ENCODE measurements at places on chromosomes 7 and 10.

DNA sequence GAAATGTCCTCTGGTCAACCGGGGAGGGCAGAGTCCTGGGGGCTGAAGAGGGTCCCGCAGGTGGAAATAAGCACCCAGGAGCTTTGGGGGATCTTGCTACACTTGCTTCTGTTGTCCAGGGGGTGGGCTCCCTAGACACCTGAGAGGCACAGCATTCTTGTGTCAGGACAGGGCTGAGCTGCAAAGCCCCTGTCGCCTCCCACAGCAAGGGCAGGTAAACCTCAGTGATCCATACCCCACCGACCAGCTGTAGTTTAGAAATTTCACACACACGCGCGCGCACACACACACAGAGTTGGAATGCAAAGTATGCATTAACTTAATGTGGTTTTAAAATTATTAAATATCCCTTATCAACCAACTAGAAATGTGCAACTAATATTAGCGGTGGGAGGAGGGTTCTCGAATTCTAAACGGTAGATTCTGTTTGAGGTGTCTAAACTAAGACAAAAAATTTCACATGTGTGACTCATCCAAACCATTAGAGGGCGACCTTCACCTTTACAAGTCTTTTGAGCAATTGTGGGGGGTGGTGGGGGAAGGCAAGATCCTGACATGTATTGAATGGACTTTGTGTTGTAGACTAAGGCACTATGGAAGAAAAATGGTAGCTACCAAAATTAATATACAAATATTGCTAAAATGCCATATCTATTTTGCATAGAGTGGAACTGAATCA lies 34.3 kb upstream of the PTF1A start:
- no peak for DNase-seq

DNA sequence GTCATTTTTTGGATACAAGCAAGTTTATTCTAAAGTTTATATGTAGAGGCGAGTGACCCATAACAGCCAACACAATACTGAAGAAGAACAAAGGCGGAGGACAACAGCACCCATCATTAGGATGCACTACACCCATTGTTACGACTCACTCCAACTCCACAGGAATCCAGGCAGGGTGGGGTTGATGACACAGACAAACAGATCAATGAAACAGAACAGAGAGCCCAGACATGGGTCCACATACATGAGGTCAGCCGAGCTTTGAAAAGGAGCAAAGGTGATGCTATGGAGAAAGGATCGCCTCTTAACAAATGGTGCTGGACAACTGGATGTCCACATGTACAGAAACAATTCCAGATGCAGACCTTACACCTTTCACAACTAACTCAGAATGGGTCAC lies 426.4 kb downstream of the PTPRN2 start:
- DNase-seq = no peak

- no peak for DNase-seq
Measured at GRCh38 chr7:87445897-87446296, 29.6 kb downstream of the ABCB4 start.

- DNase-seq = no peak
Measured at GRCh38 chr10:15775513-15775912, 55.8 kb upstream of the ITGA8 start.

DNA sequence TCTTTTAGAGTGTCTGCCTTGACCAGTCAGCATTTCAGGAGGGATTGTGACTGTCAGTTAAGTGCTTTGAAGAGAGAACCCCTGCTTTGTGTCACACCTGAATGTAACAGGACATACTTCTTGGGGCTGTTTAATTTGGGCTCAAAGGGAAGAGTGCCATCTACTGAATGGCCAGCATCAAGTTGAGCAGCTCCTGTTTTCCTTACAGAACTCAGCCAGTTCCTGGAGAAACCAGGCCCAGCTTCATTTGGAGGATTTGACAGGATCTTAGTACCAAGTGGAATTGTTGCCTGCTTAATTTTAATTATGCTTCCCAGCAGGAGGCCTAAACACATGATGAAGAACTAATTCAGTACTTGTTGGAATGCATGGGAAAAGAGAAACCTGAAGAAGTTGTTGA lies 8.3 kb downstream of the ADD3 start:
- DNase-seq = no peak

GRCh38 chr10:103448746-103449145 lies 3.4 kb downstream of the CALHM2 start:
- no peak for DNase-seq

GRCh38 chr7:69912846-69913245 lies 314.6 kb downstream of the AUTS2 start:
- DNase-seq = no peak

DNA sequence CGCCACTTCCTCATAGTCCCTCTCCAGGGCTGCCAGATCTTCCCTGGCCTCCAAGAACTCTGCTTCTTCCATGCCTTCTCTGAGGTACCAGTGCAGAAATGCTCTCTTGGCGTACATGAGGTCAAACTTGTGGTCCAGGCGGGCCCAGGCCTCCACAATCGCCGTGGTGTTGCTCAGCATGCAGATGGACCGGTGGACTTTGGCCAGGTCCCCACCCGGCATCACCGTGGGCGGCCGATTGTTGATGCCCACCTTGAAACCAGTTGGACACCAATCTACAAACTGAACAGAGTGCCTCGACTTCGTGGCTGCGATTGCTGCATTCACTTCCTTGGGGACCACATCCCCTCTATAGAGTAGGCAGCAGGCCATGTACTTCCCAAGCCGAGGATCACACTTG lies 11.1 kb downstream of the TUBAL3 start:
- no peak for DNase-seq

- DNase-seq = no peak
Measured at GRCh38 chr10:60444494-60445064, 54.9 kb upstream of the ANK3 start.

DNA sequence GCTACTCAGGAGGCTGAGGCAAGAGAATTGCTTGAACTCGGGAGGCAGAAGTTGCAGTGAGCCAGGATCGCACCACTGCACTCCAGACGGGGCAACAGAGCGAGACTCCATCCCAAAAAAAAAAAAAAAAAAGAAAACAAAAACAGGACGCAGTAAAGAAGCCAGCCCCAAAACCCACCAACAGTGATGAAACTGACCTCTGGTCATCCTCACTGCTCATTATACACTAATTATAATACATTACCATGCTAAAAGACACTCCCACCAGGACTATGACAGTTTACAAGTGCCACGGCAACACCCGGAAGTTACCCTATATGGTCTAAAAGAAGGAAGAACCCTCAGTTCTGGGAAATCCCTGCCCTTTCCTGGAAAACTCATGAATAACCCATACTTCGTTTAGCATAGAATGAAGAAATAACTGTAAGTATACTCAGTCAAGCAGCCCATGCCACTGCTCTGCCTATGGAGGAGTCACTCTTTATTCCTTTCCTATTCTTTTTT lies 40.0 kb upstream of the EIF4H start:
- no peak for DNase-seq

DNA sequence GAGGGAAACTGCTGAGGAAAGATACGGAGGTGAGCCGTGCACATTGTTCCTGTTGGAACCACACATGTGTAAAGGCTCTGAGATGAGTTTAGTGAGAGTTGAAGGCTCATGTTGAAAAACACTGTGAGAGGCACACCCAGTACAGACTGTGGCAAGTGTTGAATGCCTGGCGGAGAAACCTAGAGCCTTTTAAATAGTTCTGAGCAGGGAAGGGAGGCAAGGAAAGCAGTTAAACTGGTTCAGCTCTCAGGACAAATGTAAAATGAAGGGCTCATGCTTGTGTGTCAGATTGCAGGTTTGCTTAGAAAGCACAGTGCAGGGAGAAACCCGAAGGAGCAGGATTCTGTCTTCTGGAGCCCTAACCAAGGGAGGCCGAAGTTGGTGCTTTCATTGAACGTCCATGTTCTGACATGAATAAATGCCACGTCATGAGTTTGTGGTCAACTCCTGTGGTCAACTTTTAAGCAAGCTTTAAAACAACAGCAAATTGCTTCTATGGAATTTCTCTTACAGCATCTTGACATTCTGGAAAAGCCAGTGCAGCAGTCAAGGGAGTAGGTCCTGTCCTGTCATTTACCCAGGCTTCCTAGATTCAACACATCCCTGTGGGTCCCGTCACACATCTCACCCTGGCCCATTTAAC lies 650.9 kb upstream of the GALNT17 start:
- no peak for DNase-seq

DNA sequence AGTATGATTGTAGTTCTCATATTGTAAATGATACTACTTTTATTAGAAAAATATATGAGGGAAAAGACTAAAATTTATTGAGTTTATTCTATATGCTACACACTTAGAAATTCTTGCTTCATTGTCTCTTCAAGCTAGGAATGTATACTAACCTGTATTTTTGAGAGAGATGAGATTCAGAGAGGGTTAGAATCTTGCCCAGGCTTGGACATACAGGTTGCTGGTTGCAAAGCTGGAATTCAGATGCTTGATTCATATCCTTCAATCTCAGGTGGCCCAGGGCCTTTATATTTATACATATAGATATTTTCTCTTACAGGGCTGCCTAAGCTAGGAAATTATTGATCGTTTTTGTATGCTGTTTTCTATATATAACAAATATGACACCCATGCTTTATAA lies 324.2 kb downstream of the CDK14 start:
- no peak for DNase-seq

DNA sequence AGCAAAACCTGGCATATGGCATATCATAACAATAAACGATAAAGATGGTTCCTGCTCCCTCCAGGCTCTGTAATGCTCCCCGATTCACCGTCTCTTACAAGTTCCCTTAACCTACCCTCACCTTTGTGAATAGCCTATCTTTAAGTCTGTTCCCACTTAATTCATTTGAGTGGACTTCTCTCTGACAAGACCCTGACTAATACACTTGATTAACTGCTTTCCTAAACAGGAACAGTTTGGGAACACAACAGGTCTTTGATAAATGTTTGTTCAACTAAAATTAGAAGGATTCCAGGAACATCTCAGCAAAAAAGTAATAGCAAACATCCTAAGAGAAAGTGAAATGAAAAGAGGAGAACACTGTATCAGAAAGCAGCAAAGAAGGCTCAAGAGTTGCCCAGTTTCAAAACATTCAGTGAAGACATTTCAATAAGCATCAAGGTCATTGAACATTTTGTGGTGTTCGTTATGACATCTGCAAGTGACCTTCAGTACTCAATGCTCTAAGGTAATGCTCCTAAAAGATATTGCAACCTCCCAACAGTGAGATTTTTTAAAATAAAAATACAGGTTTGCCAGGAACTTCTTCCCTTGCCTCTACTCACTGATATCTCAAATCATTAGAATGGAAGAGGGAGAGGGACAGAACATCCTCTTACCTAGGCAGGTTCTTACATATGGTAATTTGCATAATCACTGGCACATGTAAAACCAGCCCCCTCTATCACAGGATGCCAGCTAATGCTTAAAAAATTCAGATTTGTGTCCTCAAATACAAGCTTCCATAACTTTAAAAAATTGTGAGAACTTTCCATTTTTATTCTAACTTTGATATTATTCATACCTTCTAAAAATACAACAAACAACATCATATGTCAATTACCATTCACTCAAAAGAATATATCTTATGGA lies 11.4 kb upstream of the ARHGAP12 start:
- DNase-seq = no peak

GRCh38 chr10:120727001-120727400 lies 124.2 kb upstream of the WDR11 start:
- no peak for DNase-seq

DNA sequence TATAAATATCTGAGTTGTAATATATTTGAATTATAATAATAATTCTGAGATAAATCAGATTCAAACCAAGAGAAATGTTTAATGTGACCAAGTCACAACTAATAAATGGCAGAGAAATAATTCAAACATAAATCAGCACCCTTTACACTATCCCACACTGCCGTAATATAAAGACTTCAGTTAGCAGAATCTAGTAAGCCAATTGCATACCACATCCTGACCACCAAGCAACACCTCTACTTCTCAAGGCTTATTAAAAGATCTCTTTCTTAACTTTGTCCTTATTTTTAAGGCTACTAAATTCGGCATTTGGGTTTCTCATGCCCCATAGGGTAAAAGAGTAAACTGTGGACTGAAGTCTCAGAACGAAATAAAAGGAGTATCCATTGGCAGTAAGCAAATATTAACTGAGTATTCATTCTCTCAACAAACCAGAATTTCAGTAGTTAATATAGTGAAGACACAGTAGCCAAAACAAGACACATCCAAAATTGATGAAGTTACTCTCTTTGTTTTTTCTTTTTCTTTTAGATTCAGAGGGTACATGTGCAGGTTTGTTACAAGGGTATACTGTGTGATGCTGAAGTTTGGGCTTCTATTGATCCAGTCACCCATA lies 14.8 kb downstream of the ACBD5 start:
- DNase-seq = no peak

GRCh38 chr7:106779877-106780276 lies 85.2 kb upstream of the PIK3CG start:
- no peak for DNase-seq

DNA sequence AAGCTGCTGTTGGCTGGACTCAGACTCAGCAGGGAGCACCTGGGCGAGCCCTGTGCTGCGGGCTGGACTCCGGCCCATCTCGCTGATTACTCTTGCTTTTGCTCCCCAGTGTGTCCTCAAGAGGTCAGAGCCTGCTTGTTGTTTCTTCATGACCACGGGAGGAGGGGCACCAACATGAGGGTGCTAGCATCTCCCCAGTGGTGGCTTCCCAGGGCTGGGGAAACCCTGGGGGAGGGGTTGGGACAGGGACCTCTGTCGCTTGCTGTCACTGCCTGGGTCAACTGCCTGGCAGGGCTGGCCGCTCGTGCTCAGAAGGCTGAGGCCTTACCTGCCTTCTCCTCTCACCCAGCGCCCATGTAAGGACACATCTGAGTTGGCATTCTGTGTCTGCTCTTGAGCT lies 152.3 kb upstream of the SHH start:
- DNase-seq = no peak

GRCh38 chr7:43625453-43625852 lies 42.5 kb downstream of the STK17A start:
- DNase-seq = no peak

DNA sequence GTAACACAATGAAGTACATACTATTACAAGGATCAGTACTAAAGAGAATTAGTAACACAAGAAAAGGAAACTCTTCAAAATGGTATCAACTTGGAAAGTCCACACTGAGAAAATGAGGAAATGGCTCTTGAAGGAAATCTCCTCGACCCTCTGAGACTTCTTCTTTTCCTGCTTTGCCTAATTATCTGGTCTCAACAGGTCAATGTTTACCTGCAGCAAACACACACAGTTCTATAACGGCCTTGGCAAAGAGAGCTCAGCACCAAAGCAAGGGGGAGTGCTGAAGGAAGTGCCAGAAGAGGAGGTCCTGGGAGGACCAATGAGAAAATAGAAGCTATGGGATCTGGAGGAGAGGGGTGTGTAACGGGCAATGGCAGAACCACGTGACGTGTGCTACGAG lies 21.9 kb downstream of the CHCHD3 start:
- DNase-seq = no peak

DNA sequence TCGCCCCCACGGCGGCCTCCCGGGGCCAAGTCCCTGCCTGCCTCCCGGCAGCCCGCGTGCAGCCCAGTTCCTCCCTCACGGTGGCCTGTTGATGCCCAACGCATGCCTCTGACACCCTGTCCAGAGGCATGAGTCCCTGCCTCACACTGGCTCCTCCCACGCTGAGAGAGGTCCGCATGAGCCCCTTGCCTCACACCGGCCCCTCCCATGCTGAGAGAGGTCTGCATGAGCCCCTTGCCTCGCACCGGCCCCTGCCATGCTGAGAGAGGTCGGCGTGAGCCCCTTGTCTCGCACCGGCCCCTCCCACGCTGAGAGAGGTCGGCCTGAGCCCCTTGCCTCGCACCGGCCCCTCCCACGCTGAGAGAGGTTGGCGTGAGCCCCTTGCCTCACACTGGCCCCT lies 59.9 kb downstream of the CCDC201 start:
- DNase-seq = no peak
